ENCODE measurements at places on chromosomes 5 and 9. TPM values are rescaled to one million over a fixed set of nuclear protein-coding genes. Genes with fewer than 3 reads are reported as not detected.

The SPOCK1 gene
- total RNA-seq: 8.7 TPM

The ORM1 gene
- total RNA-seq: not detected

The GNA14 gene
- total RNA-seq: 10.6 TPM

The KIF4B gene
- total RNA-seq: 0.54 TPM

The BRD3 gene
- 56.2 TPM for total RNA-seq

The ZNF658 gene
- 10.0 TPM for total RNA-seq

The PKD2L2 gene
- not detected for total RNA-seq

The THOC3 gene
- 52.9 TPM for total RNA-seq

The SOX30 gene
- total RNA-seq: 0.15 TPM

The CTSL gene
- 90.6 TPM for total RNA-seq

The SPATA31A3 gene
- not detected for total RNA-seq

The C9orf50 gene
- not detected for total RNA-seq

The FOXD4 gene
- 0.49 TPM for total RNA-seq

The KIF24 gene
- total RNA-seq: 2.2 TPM

The DAB2 gene
- 70.7 TPM for total RNA-seq

The KIAA0825 gene
- total RNA-seq: 2.0 TPM

The SLC22A4 gene
- total RNA-seq: 0.13 TPM

The DDX4 gene
- not detected for total RNA-seq

The PCDHGA7 gene
- 6.3 TPM for total RNA-seq

The REXO4 gene
- total RNA-seq: 30.9 TPM

The PCDHB15 gene
- 10.5 TPM for total RNA-seq

The RHOBTB3 gene
- 22.8 TPM for total RNA-seq

The PCDHA1 gene
- total RNA-seq: 0.13 TPM

The SLC1A1 gene
- 2.2 TPM for total RNA-seq

The FAXDC2 gene
- 9.3 TPM for total RNA-seq

The PCDHGB7 gene
- total RNA-seq: 45.2 TPM

The PCDH12 gene
- 64.0 TPM for total RNA-seq

The CYLC2 gene
- not detected for total RNA-seq

The STKLD1 gene
- 0.64 TPM for total RNA-seq

The IPO11 gene
- total RNA-seq: 96.0 TPM

The GABRB2 gene
- 0.26 TPM for total RNA-seq

The PAEP gene
- not detected for total RNA-seq

The IL9 gene
- total RNA-seq: not detected

The DIPK1B gene
- 293 TPM for total RNA-seq

The GLRA1 gene
- total RNA-seq: not detected

Measured in endothelial cell (in vitro differentiated cells).